ENCODE measurements at places on chromosomes 12 and 14.

- no peak for DNase-seq
Observed at GRCh38 chr12:119715268-119715620, 47.3 kb downstream of the PRKAB1 start.

- no peak for DNase-seq
Observed at GRCh38 chr12:26143291-26143690, 18.5 kb upstream of the BHLHE41 start.

GRCh38 chr12:7180685-7181084 lies 8.8 kb upstream of the PEX5 start:
- no peak for DNase-seq

DNA sequence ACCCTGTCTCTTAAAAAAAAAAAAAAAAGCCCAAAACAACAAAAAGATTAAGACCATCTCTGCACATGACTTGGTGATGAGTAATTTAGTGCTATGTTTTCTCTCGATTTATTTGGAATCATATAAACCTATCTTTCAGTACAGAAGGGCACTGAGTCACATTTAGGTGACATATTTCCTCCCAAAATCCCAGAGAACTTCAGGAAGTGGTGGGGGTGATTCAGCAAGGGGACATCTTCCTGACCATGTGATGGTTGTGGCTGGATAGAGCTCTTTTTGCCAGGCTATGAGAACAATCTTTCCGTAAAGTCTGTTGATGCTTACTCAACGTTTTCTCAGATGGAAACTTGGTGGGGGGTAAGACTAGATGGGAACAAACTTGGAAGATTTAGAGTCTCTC lies 50.0 kb downstream of the PPFIBP1 start:
- no peak for DNase-seq

DNA sequence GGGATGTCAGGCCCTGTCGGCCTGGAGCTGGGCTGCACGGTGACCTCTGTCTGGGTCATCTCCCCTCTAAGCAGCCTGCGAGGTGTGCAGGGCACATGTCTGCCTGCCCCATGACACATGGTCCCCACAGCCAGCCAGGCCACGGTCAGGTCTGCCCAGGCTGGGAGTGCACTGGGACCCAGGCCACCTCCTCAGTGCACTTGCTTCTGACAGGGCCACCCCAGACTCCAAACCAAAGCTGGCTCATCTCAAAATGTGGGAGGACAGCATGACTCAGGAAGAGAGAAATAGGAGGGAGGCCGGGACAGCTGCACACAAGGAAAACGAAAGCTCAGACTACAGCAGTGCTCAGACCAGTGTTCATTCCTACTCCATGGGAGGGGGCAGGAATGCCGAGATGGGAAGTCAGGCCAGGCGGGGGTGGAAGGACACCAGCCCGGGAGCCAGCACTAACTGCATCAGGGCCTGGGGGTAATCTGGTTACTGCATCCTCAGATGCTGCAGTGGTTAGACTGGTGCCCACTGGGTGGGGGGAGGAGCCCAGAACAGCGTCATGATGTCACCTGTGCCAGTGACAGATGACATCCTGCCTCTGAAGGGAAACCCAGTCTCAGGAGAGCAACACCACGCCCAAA lies 4.0 kb downstream of the P2RX2 start:
- DNase-seq, result no peak

DNA sequence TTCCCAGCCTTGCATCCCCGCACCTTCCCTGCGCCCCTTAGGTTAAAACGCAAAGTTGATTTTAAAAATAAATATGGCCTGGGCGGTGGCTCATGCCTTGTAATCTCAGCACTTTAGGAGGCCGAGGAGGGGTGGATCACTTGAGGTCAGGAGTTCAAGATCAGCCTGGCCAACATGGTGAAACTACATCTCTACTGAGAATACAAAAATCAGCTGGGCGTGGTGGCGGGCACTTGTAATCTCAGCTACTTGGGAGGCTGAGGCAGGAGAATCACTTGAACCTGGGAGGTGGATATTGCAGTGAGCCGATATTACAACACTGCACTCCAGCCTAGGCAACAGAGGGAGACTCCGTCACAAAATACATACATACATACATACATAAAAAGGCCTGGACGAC lies 96.0 kb downstream of the GCH1 start:
- no peak for DNase-seq

DNA sequence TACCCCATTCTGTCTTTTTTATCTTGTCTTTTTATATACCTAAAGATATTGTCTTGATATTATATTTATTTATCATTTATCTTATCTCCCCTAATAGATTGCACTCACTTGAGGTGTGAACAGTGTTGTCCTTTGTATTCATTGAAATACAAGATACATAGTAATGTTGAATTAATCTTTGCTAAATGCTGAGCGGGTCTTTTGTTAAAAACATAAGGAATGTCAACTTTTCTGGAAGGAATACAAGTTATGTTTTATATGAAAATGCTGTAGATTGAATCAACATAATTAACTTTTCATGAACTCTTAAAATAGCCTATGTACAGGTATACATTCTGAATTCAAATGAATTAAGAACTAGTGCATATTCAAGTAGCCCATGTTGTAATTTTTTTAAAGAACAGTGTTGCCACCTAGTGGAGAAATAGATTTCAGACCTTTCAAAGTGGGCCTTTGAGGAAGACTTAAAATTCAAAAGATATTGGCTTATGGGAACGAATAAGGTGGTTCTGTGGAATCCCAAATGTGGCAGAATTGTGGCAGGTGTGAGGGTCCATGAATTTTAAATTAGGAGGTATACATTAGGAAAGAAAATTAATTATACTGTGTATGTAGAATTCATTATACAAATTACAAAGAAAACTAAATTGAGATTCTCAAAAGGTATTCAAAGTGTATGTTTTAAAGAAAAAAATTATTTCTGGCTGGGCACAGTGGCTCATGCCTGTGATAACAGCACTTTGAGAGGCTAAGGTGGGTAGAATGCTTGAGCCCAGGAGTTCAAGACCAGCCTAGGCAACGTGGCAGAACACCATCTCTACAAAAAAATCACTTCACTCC lies 19.1 kb downstream of the BBOF1 start:
- DNase-seq, result peak; percentile 74

DNA sequence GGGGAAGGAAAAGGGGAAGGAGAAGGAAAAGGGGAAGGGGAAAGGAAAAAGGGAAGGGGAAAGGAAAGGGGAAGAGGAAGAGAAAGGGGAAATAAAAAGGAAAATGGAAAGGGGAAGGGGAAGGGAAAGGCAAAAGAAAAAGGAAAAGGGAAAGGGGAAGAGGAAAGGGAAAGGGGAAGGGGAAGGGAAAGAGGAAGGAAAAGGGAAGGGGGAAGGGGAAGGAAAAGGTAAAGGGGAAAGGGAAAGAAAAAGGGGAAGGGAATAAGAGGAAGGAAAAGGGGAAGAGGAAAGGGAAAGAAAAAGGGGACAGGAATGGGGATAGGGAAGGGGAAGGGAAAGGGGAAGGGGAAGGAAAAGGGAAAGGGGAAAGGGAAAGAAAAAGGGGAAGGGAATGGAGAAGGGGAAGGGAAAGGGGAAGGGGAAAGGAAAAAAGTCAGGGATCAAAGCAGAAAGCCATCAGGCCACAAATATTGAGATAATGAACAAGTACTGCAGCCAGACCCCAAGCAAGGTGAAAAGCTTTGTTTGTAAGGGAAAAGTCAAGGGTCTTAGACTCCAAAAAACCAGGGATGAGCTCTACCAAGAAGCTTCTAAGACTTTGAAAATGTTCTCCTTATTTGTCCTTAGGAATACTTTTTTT lies 20.0 kb downstream of the DICER1 start:
- DNase-seq, result no peak

DNA sequence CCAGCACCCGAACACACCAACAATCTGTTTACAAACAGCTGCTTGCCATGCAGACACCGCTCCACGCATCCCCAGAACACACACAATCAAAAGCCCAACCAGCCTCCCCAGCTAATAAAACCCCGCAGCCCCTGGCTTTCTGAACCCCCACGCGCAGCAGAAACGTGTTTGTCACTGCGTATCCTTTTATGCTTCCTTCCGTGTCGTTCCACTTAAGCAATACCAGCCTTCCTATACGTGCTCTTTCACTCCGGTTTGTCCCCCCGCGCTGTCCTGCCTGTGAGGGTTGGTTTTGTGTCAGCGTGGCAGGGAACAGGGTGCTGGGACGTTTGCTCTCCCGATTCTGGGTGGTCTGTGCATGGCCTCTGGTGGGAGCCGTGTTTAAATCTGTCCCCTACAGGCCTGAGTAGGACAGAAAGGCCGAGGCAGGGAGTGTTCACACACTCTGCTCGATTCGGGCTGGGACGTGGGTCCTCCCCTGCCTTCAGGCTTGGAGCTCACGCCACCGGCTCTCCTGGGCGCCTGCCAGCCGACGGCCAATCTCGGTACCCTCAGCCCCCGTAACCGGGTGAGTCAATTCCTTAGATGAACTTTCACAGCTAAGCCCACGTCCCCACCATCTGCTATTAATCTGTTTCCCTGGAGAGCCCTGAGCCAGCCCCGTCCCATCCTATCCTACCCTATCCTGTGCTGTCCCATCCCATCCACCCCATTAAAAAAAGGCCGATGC lies 60.0 kb downstream of the NOC4L start:
- no peak for DNase-seq

DNA sequence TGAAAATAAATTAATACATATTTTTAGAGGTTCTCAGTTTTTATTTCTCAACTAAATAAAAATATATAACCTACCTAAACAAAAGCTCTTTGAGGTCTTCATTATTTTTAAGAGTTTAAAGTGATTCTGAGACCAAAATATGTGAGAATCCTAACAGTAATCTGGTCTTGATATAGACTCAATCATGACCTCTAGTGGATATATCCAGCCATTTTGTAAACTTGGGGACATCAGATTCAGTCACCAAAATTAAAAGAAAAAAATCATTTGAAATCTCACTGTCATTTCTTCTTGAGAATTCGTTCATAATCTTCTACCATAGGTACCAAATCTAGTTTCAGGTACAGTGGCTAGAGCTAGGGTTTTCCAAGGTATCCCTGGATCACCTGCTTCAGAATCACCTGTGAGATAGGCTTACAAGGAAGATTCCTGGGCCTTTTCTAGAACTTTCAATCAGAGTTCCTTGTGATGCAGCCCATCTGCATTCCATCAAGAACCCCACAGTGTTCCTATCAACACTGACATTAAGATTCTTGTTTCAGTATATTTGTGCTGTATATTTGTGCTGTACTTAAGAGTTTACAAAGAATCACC lies 214.9 kb downstream of the ADAMTS20 start:
- DNase-seq, result peak; percentile 17

DNA sequence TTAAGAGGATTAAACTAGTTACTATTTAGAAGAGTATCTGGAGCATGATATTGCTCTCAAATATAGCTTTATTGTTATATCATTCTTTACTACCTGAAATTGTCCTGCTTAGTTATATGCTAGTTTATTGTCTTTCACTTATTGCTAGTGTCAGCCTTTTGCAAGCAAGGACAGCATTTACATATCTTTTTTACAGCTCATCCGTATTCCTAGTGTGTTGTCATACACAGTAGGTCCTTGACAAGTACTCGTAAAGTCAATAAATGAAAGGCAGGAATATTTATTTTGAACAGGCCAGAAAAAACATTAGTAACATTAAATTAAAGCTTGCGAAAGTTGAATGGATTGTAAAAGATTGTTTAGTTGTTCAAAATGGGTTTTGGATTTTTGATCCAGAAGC lies 35.0 kb downstream of the CRADD start:
- no peak for DNase-seq

GRCh38 chr12:7130701-7131501 lies 730 bp downstream of the CLSTN3 start:
- DNase-seq, result peak; percentile 85

GRCh38 chr12:64946132-64946829 lies 121.8 kb downstream of the TBC1D30 start:
- peak; percentile 67 for DNase-seq

- DNase-seq, result no peak
Observed at GRCh38 chr14:68927956-68928675, 51.0 kb downstream of the ACTN1 start.

DNA sequence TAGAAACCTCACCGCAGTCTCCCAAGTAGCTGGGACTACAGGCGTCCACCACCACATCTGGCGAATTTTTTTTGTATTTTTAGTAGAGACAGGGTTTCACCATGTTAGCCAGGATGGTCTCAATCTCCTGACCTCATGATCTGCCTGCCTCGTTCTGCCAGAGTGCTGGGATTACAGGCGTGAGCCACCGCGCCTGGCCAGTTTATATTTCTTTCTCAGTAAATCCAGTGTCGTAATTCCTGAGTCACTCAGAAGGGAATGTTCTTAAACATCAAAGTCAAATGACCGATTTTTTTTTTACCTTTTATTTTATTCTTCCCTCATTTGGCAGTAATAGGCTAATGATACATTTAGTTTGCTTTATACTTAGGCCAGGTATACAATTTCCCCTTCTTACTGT lies 80.5 kb downstream of the FBXO33 start:
- no peak for DNase-seq

- DNase-seq, result no peak
Observed at GRCh38 chr12:132029503-132030300, 80.0 kb downstream of the EP400 start.

GRCh38 chr12:100238801-100239200 lies 28.1 kb downstream of the DEPDC4 start:
- DNase-seq, result no peak

GRCh38 chr12:123614110-123614509 lies 12.2 kb downstream of the DDX55 start:
- no peak for DNase-seq

DNA sequence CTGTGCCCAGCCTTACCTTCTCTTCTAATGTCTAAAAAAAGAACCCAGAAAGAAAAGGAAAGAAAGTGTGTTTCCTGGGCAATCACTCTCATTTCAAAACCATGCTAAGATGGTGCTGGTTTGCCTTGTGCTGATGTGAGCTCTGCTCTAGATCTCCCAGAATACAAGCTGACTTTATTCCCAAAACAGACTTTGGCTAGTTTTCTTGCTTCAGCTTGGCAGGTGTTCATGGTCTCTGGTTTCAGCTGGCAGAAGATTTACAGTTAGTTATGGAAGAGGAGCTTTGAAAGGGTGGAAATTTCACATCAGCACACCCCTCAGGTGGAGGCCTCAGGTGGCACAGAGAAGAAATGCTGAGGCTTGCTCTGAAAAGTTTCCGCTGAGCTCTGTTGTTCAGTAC lies 34.4 kb downstream of the PPP1R36 start:
- no peak for DNase-seq

- DNase-seq, result no peak
Observed at GRCh38 chr12:101166866-101167265, 43.2 kb downstream of the SLC5A8 start.

All from cerebellar cortex (tissue), 1 donor.